Stimulated activated CD8-positive, alpha-beta memory T cell treated with anti-CD3 and anti-CD28 coated beads, Interleukin-4, amount 100 ng/mL, for 1 hour (primary cell): ENCODE measurements at places on chromosomes 5 and 9.

GRCh38 chr9:5749306-5749705 lies 83.6 kb downstream of the ERMP1 start:
- no peak for DNase-seq

GRCh38 chr5:57117596-57117995 lies 56.3 kb upstream of the GPBP1 start:
- no peak for DNase-seq

DNA sequence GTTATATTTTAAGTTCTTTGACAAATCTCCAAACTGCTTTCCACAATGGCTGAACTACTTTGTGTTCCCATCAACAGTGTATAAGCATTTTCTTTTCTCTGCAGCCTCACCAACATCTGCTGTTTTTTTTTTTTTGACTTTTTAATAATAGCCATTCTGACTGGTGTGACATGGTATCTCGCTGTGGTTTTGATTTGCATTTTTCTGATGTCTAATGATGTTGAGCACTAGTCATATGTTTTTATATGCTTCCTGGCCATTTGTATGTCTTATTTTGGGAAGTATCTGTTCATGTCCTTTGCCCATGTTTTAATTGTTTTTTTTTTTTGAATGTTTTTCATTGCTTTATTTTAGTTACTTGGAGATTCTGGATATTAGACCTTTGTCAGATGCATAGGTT lies 196.6 kb downstream of the PLK2 start:
- DNase-seq = no peak

DNA sequence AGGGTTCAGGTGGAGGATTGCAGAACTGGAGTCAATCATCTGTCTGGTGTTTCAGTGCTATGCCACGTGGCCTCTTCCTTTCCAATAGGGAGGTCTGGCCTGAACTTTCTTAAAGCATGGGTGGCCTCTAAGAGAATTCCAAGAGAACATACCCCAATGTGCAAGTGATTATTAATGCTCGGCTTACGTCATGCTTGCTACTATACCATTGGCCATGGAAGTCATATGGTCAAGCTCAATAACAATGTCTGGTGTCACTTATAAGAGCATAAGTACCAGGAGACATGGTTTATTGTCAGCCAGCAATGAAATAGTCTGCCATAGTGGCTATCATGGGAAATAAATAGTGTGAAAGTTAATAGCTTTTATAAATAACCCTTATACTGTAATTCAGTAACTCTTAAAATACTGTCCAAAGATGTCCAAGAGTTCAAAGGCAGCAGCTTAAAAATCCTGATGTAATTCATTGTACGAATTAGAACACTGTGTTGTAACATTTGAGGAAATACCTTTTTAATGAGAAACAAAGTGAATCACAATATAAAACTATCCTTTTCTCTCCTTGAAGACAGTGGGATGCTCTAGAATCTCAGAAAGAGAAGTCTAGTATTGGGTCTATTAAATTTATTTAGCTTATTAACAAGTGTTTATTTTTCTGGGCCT lies 355.4 kb upstream of the PRR16 start:
- no peak for DNase-seq

- DNase-seq = no peak
Observed at GRCh38 chr5:116756531-116756930, 181.9 kb upstream of the SEMA6A start.

GRCh38 chr9:14616188-14616982 lies 76.8 kb downstream of the ZDHHC21 start:
- no peak for DNase-seq

- DNase-seq = no peak
Observed at GRCh38 chr5:158979749-158980521, 119.8 kb downstream of the EBF1 start.

DNA sequence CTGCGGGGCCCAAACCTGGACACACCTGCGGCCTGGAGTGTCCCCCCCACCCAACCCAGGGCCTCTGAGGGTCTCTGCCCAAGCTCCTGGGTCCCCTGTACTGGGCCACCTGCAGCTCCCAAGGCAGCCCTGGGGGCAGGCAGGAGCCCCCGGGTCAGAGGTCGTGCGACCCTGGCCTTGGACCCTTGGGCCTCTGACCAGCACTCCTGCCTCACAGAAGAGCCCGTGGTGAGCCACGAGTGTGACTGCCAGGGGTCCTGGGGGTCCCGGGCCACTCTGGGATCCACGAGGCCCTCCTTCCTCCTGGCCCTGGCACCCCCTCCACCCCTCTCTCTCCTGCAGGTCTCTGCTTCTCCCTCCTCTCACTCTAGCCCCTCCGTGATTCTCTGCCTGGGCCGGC lies 5.0 kb upstream of the PTGDS start:
- no peak for DNase-seq
